ENCODE measurements at places on chromosomes 12 and 14.

- DNase-seq, result peak; percentile 88
These were observed 211.3 kb upstream of the KRR1 start for GRCh38 chr12:75722714-75723200.

GRCh38 chr12:88237954-88238353 is 95.8 kb downstream of the TMTC3 start:
- peak; percentile 79 for DNase-seq

GRCh38 chr12:98437806-98438595 is 77.4 kb upstream of the TMPO start:
- DNase-seq, result no peak

DNA sequence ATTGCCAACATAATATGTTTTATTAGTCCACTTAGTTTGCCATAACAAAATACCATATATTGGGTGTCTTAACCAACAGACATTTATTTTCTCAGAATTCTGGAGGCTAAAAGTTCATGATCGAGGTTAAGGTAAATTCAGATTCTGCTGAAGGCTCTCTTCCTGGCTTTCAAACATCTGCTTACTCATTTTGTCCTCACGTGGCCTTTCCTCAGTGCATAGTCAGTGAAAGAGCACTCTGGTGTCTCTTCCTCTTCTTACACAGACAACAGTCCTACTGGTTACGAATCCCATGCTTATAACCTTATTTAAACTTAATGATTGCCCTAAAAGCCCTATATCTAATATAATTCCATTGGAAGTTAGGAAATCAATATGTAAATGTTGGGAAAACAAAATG is 479.7 kb downstream of the FSCB start:
- no peak for DNase-seq

DNA sequence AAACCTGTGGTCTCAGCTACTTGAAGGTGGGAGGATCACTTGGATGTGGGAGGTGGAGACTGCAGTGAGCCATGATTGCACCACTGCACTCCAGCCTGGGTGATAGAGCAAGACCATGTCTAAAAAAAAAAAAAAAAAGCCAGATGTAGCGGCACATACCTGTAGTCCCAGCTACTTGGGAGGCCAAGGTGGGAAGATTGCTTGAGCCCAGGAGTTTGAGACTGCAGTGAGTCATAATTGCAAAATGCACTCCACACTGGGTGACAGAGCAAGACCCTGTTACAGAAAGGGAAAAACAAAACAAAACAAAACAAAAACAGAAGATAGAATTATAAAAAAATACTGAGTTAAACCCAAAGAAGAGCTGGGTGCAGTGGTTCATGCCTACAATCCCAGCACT is 29.1 kb upstream of the APOF start:
- no peak for DNase-seq

DNA sequence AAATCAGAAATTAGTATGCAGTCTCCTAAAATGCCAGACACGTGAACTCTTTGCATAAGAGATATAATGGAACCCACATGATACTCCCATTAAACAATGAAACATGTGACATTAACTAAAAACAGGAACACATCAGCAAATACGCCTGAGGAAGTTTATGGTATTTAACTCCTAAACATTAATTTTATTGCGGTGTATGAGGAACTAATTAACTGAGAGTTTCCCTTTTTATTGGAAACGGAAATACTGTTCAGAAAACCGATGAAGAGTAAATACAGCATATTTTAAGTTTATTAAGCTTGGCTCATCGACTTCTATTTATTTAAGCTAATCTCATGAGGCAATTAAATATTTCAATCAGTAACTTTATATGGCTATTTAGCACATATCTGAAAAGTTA is 290.3 kb downstream of the SOX5 start:
- no peak for DNase-seq

GRCh38 chr14:94689218-94689984 is 77.2 kb downstream of the SERPINA3 start:
- peak; percentile 77 for DNase-seq

DNA sequence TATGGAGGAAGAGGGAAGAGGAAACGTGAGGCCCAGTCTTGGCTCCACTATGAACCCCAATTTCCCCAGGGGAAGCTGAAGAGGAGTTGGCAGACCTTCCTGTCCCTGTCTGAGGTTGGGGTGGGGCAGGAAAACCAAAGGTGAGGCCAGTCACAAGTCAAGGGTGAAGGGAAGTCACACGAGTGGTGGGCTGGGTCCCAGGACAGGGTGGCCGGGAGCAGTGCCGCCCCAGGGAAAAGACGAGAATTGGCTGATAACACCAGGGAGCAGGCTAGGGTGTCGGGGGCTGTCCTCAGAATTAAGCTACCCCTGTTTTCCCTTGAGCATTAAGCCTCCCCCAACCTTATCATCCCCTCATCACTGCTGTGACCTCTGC is 3.1 kb downstream of the VDR start:
- DNase-seq, result no peak

- no peak for DNase-seq
These were observed 43.6 kb downstream of the HCAR2 start for GRCh38 chr12:122659579-122659978.

- no peak for DNase-seq
These were observed 149.4 kb downstream of the SNAPC1 start for GRCh38 chr14:61911574-61911973.

DNA sequence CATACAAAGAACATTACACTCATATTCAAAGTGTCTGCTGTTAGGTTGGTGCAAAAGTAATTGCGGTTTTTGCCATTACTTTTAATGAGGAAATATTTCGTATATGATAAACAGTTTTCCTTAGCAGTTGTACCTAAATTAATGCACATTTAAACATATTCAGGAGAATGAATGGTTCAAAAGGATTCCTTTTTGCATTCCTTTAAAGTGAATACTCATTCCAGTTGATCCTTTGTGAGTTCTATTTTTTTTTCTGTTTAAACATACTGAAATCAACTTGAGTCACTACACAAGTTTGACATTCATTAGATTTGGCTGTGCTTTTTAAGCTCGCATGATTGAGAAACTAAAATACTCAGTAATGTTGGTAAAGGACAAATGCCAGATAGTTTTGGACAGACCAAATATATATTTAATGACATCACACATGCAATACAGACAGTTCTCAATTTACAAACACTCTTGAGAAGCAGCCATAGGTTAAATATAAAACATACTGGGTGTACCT is 13.8 kb upstream of the SLC38A2 start:
- peak; percentile 83 for DNase-seq

- peak; percentile 24 for DNase-seq
These were observed 146.8 kb upstream of the KITLG start for GRCh38 chr12:88726806-88727720.

- no peak for DNase-seq
These were observed 234.9 kb downstream of the SUDS3 start for GRCh38 chr12:118611295-118611694.

GRCh38 chr12:72054511-72054910 is 115.9 kb downstream of the TPH2 start:
- DNase-seq, result no peak

DNA sequence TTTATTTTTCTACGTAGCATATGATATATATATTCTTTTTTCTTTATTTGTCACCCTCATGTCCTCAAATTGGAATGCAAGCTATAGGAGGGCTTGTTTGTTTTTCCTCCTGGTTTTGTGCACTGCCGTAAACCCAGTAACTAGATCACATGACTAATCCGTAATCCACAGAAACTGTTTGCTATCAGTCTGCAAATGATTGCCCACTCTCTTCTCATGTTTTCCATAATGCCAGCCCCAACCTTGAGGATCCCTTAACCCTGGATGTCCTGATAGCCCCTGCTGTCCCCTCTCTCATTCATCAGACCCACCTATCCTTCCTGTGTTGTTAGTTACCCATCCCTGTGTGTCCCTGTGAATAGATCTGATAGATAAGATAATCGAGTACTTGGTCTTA is 94.0 kb downstream of the TSPAN9 start:
- no peak for DNase-seq

GRCh38 chr12:10301103-10301502 is 6.6 kb upstream of the KLRD1 start:
- peak; percentile 11 for DNase-seq

GRCh38 chr14:85564841-85565527 is 35.0 kb downstream of the FLRT2 start:
- no peak for DNase-seq

GRCh38 chr14:91261115-91261514 is 16.6 kb upstream of the GPR68 start:
- no peak for DNase-seq

DNA sequence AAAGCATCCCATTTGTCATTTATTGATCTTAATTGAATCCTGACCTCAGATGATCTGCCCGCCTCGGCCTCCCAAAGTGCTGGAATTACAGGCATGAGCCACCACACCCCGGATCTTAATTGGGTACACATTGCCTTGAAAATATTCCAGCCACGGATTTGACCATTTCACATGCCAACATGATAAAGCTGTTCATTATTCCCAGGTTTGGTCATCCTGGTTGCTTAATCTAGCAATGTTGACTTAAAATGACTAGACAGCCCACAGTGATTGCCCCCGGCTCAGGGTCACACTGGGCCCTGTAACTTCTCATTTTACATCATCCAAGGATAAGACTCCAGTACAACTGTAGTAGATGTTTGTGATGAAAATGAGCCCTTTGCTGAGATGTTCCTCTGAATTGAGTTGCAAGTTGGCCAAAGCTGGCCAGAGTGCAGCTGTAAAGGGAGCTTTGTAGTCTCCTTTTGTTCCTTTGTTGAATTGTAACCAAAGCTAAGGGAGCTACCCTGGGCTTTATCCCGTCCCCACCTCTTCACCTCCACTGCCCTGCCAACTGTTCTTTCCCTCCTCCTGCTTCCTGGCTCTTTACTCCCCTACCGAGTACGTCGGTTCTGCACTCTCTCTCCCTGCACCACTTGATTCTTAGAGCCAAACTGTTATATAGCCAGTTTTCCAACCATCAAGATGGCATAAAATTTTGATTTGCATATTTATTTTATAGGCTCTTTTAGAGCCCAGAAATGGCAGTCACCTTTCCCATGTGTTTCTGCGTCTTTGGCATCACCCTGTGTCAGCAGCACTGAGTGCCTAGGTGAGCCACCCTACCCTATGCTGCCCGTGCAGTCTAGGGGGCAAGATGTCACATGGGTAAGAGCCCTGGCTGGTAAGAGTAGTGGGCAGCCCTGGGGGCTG is 141.3 kb upstream of the HIF1A start:
- peak; percentile 94 for DNase-seq

DNA sequence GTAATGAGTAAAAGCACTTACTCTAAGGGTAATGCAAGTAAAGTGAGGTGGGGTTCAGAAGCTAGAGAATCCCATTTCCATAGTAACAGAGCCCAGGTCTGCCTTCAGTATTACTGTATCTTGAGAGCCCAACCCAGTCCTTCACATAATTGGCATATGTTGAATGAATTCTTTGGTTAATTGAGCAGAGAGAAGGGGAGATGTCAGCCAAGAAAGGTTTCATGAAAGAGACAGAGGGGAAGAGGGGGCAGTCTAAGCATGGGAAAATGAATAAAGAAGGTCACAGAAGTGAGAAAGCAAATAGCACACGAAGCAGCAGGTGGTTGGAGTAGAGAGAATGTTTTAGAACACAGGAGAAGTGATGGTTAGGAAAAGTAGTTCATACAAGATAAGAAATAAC is 371.1 kb downstream of the SEC23A start:
- DNase-seq, result no peak

DNA sequence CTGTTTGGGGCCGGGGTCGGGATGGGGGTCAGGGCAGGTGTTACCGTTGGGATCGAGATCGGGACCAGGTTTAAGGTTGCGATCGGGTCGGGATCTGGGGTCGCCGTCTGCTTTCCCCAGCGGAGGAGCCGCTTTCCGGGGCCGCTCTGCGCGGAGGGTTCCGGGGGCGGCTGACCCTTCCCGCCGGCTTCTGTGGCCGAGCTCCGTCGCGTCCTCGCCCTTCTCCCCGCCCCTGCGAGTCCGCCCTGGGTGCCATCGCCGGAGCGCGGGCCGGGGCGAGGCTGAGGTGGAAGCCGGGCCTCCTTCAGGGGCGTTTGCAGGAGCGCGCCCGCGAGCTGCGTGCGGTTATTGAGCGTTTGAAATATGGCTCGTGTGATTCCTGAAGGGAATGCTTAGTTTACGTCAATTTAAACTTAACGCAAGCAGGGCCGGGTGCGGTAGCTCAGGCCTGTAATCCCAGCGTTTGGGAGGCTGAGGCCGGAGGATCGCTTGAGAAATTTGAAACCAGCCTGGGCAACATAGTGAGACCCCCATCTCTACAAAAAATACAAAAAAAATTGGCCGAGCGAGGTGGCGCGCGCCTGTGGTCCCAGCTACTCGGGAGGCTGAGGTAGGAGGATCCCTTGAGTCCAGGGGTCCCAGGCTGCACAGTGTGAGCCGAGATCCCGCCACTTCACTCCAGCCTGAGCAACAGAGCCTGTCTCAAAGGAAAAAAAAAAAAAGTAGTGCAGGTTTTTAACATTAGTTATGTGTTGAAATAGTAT is 620 bp downstream of the PGAM5 start:
- no peak for DNase-seq

- no peak for DNase-seq
These were observed 6.6 kb upstream of the CRY1 start for GRCh38 chr12:107099917-107100316.

DNA sequence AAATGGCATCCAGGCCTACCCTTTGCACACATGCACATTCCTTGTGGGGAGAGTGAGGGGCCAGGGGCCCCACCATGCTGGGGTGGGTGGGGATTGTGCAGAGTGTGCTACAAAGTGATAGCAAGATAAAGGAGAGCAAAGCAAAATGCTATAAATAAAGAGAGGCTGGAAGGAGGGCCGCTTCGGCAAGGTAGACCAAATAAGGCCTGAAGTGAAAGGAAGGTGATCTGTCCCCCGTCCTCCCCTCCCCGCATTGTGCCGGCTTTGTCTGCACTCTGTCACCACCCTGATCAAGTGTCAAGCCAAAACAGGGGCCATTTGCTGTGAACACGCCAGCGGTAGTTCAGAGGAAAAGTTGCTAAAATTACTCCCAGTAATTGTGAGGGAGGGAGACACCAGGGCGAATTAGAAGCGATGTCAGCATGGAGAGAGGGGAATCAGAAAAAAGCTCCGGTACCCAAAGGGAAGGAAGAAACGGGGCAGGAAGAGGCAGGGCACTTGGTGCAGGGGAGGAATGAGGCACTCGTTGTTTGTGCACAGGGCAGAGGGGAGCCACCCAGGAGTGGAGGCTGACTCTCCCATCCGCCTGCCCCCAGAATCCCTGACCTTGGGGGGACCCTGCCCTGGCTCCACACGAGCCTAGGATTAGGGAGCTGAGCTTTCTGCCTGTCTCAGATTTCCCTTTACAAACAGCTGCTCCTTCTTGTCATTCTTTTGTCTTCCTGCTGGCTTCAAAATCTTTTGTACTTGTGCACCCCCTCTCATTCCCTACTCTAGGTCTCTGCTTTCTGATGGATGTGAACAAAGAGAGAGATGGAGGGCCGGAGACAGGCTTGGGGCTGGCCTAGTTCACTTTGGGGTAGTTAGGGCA is 2.9 kb upstream of the MYH7 start:
- DNase-seq, result no peak

GRCh38 chr14:77406718-77407117 is 16.6 kb downstream of the NOXRED1 start:
- DNase-seq, result peak; percentile 5

DNA sequence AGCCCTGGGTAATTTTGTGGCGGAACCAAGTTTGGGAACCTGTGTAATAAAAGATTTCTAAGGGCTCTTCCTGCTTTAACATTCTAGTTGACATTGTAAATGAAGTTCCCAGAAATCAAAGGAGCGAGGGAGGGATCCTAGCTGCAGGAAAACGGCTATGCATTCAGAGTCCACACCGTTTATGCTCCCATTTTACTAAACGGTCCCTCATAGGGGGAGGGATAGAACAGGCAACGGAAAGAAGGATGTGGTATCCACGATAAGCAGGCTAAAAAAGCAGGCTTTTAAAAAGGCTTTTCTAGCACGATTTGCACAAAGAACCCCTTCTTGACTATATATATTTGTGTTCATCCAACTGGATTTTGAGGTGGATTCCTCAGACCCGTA is 559 bp downstream of the SYNJ2BP start:
- DNase-seq, result no peak

GRCh38 chr14:86013641-86014040 is 483.7 kb downstream of the FLRT2 start:
- DNase-seq, result no peak

Data from Daoy (cell line).